Heart right ventricle (tissue), 16 donors: ENCODE measurements at places on chromosomes 4 and X. TPM values are rescaled to one million over a fixed set of nuclear protein-coding genes. Genes with fewer than 3 reads are reported as not detected.

The EGF gene
- 0.54 TPM for polyA plus RNA-seq

The CENPVL1 gene
- polyA plus RNA-seq: not detected

The UCP1 gene
- polyA plus RNA-seq: 0.66 TPM

The CCDC120 gene
- 0.70 TPM for polyA plus RNA-seq

The LRRC66 gene
- 1.5 TPM for polyA plus RNA-seq

The RASL11B gene
- polyA plus RNA-seq: 3.4 TPM

The LDB2 gene
- 30.4 TPM for polyA plus RNA-seq

The CXXC4 gene
- 1.8 TPM for polyA plus RNA-seq

The EGFL6 gene
- not detected for polyA plus RNA-seq

The DDIT4L gene
- polyA plus RNA-seq: 0.59 TPM

The EMCN gene
- 14.8 TPM for polyA plus RNA-seq

The GPRASP2 gene
- polyA plus RNA-seq: 3.7 TPM

The TMSB15A gene
- 0.51 TPM for polyA plus RNA-seq

The CRMP1 gene
- 2.3 TPM for polyA plus RNA-seq

The CXCL13 gene
- polyA plus RNA-seq: 0.06 TPM

The GRPR gene
- not detected for polyA plus RNA-seq

The LONRF3 gene
- 0.65 TPM for polyA plus RNA-seq

The SLITRK2 gene
- 0.37 TPM for polyA plus RNA-seq

The TLR2 gene
- 2.6 TPM for polyA plus RNA-seq

The XKRX gene
- polyA plus RNA-seq: not detected

The DUSP21 gene
- not detected for polyA plus RNA-seq

The TLR10 gene
- polyA plus RNA-seq: not detected

The RBMXL3 gene
- not detected for polyA plus RNA-seq

The DIPK2B gene
- polyA plus RNA-seq: 24.5 TPM

The SULT1B1 gene
- 0.45 TPM for polyA plus RNA-seq

The FGFBP2 gene
- polyA plus RNA-seq: 0.96 TPM

The IRS4 gene
- polyA plus RNA-seq: not detected

The LIMCH1 gene
- polyA plus RNA-seq: 56.2 TPM

The ALAS2 gene
- polyA plus RNA-seq: not detected

The USP17L12 gene
- not detected for polyA plus RNA-seq

The TAPT1 gene
- polyA plus RNA-seq: 14.3 TPM

The TEX13C gene
- polyA plus RNA-seq: not detected

The MAGEB1 gene
- not detected for polyA plus RNA-seq

The GPR119 gene
- not detected for polyA plus RNA-seq

The SPATA4 gene
- polyA plus RNA-seq: 0.37 TPM

The TBC1D25 gene
- 11.1 TPM for polyA plus RNA-seq

The LNX1 gene
- 9.4 TPM for polyA plus RNA-seq

The ETDB gene
- polyA plus RNA-seq: not detected

The COMMD8 gene
- 18.2 TPM for polyA plus RNA-seq

The TMPRSS11F gene
- polyA plus RNA-seq: not detected
